ENCODE measurements at places on chromosomes 1 and 21. TPM values are rescaled to one million over a fixed set of nuclear protein-coding genes. Genes with fewer than 3 reads are reported as not detected.

Gene UBE2U
- total RNA-seq = not detected

Gene PIGV
- total RNA-seq = 11.2 TPM

Gene KCNA2
- total RNA-seq = not detected

- no peak for DNase-seq
Measured at GRCh38 chr21:38386967-38387366, 111.3 kb downstream of the ERG start.

GRCh38 chr1:115596080-115596780 lies 45.5 kb upstream of the VANGL1 start:
- DNase-seq = no peak

GRCh38 chr1:59446257-59446901 lies 149.5 kb downstream of the FGGY start:
- no peak for DNase-seq

DNA sequence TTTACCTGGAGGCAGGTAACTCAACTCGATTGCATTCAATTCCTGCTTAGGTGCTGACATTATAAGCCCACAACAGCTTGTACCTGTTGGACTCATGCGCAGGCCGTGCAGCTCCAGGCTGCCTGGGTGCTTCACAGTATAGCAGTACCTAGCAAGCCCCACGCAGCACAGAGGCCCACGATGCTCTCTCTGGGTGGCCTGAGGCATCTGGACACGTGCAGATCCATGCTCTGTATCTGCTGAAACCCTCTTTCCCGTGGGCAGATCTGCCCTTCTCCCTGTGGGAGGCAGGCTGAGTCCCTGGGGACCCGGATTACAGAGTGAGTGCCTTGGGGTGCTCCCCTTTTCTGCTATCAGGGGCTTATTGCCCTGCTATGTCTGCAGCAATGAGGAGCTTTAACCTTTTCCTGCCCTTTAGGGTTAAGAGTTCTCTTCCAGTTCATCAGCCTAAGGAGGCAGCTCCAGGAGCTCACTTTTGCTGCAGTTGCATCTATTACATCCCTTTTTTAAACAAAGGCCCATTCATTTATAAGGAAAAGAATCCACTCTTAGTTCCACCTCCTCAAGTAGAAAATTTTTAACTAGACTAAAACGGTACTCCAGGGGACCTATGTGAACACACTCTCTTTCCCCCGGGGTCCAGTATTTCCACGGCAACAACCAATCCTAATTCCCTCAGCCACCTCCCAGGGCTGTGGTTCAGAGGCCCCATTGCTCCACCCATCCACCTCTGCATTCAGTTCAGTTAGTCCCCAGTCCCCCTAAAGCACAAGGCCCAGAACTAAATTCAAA lies 19.3 kb downstream of the ITPKB start:
- no peak for DNase-seq

DNA sequence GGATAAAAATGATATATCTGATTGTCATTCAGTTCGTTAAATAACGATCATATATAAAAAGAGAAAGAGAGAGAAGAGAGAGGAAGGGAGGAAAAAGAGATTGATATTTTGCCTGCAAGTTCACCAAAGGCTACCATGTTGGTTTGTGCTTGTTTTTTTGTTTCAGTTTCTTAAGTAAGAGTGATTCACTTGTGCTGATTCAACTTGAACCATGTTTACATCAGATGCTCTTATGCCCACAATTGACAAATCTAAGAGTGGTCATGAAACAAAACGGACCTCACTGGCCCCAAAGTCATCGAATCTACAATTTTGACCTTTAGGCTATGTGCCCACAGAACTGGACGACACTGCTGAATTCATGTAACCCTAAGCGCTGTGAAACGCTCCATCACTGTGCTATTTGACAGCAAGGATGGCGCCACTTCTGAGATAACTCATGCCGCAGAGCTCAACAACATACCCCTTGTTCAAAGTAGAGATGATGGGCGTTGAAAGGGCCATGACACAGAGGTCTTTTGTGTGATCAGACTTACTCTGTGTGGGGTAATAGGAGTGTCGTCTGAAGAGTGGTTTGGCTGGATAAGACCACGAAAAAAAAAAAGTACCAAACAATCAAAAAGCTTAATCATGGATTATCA lies 481.4 kb downstream of the SETD4 start:
- no peak for DNase-seq

DNA sequence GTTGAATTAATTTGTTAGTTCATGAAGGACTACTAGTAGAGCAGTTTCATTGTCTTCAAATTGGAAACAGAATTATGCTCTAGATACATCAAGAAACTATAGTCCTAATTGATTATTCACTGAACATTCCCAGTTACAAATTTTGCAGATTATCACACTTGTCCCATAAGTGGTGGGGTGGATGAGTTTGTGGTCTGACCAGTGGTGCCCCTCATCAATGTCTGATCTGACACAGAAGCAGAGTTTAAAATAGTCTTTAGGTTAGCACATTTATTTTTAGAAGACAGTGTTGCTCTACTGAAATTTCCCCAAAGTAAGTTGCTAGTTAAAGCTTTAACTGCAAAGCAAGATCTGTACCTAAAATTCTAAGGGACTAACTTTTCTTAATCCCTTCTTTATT lies 42.9 kb downstream of the INKA2 start:
- DNase-seq = no peak

GRCh38 chr1:109622895-109623294 lies 3.3 kb downstream of the AMPD2 start:
- peak; percentile 51 for DNase-seq

DNA sequence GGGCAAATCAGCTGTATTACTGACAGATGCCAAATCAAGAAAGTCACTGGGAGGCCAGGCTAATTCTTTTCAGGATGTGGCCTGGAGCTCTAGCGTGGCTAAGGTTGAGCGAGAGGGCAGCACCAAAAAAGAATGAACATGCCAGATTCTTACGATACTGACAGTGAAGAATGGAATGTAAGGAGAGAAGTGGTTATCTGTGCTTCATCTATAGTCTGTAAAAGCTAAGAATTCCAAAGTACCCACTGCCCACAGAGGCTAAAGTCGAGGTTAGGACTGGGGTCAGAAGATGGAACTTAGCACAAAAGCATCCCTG lies 32.7 kb downstream of the TFAP2E start:
- DNase-seq = no peak

GRCh38 chr1:154151311-154151710 lies 3.6 kb downstream of the NUP210L start:
- no peak for DNase-seq

GRCh38 chr1:197859024-197859423 lies 43.4 kb upstream of the C1orf53 start:
- DNase-seq = no peak

DNA sequence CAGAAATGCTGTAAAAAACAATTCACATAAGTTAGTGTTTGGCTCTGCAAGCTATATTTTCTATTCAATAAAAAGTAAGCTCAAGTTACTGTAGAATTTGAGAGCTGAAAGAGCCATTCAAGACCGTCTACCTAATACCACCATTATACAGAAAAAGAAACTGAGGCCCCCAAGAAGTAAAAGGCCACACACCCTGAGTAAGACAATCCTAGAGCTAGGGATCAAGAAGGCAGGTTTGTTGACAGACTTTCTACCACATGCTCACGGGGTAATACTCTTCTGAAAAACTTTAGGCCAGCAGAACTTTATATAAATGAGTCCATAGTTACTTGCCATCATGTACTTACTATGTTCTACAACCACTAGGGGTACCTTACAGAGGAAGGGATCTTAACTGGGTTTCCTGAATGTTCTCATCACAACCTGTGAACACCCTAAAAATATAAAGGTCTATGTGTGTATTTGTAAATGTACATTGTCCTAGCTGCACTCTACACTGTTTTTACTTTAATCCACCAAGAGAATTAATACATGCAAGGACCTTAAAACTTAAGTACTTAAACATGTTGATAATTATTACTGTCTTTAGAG lies 2.7 kb downstream of the PSMG1 start:
- no peak for DNase-seq

DNA sequence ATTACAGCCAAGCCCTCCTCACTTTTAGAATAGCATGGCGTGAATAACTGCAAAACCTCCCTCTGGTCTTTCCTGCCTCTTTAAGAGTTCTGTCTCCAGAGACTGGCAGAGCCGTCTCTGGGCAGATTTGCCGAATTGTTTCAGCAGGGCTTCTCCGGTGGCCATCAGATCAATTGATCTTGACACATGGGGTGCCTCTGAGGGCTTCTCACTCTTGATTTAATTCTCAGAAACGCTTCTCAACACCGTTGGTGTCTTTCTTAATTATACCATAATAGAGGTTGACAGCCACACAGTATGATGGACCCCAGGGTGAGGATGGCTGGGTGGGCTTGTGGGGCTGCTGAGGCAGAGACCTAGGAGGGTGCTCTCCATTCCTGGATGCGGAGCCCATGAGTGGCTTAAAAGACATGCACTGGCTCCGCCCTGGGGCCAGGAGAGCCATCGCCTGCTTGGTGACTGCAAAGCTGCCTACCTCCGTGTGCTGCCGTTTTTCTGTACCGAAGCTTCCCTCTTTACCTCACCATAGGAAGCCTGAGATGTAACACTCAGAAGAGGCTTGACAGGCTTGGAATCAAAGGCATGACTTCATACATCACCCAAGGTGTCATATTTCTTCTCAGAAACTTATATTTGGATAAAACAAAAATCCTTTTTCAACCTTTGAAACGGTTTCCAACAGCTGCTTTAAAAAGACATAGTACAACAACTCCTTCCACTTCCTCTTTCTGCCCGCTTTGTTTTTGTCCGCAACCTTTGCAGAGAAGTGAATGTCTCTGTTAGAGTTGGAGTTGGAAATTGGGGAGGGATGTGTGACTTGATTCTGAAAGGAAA lies 82.9 kb downstream of the GALNT2 start:
- DNase-seq = no peak

DNA sequence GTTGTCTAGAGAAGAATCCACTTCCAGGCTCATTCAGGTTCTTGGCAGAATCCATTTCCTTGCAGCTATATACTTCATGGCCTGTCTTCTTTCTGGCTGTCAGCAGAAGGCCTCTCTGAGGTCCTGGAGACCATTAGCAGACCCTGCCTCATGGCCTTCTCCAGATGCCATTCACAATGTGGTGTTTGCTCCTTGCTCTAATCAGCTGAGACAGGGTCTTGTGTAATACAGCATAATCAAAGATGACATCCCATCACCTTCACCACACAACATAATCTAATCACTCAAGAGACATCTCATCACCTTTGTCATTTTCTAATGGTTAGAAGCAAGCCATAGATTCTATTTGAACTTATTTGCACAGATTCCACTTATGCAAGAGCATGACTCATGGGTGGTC lies 403.9 kb upstream of the LRRC7 start:
- no peak for DNase-seq

GRCh38 chr1:200909071-200909470 lies 14.4 kb downstream of the INAVA start:
- no peak for DNase-seq

- peak; percentile 8 for DNase-seq
Measured at GRCh38 chr1:169427081-169427641, at the start of gene CCDC181. Gene CCDC181, minus strand, starts transcription at chr1:169427474. Its CDS starts 2,547 bp downstream, at chr1:169424927.

- DNase-seq = no peak
Measured at GRCh38 chr1:53323316-53323715, 4.6 kb downstream of the LRP8 start.

DNA sequence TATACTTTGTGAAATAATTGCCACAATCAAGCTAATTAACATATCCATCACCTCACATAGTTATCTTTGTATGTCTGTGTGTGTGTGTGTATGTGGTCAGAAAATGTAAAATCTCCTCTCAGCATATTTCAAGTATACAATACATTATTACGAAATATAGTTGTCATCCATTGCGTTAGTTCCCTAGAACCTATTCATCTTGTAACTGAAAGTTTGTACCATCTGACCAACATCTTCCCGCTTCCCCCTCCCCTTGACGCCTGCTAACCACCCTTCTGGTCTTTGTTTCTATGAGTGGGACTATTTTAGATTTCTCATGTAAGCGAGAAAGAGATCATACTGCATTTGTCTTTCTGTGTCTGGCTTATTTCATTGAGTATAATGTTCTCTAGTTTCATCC lies 455.3 kb downstream of the KCNT2 start:
- no peak for DNase-seq

- DNase-seq = no peak
Measured at GRCh38 chr21:45839274-45839673, 142.3 kb upstream of the COL6A1 start.

DNA sequence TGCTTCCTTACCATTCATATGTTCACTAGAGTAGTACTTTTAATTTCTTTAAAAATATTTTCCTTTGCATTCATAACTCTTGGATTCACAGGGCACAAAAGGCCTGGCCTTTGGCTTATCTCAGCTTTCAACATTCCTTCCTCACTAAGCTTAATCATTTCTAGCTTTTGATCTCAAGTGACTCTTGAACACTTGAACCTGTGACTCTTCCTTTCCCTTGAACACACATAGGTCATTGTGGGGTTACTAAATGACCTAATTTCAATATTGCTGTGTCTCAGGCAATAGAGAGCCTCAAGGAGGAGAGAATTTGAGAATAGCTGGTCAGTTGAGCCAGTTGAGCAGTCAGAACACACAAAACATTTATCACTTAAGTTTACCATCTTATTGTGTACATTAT lies 49.9 kb downstream of the COL11A1 start:
- DNase-seq = no peak

- DNase-seq = no peak
Measured at GRCh38 chr1:235972311-235972689, 92.6 kb downstream of the NID1 start.

GRCh38 chr1:236524895-236525184 lies 1.1 kb downstream of the LGALS8 start:
- DNase-seq = no peak

DNA sequence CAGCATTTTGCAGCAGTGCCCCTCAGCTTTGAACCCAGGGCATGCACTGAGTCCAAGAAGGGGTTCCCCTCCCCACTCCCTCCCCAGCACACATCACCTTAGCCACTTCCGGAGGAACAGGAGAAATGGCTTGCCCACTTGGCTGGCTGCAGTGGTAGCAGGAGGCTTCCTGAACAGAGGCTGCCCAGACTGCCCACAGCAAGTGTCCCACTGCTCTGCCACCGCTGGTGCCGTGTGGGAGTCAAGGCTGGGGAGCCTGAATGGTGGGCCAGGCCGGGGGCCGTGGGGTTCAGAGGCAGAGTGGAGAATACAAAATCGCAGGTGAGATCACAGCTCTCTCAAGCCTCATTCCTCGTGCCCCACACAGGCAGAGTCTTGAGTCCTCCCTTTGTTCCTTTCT lies 34.5 kb downstream of the CD247 start:
- DNase-seq = no peak

DNA sequence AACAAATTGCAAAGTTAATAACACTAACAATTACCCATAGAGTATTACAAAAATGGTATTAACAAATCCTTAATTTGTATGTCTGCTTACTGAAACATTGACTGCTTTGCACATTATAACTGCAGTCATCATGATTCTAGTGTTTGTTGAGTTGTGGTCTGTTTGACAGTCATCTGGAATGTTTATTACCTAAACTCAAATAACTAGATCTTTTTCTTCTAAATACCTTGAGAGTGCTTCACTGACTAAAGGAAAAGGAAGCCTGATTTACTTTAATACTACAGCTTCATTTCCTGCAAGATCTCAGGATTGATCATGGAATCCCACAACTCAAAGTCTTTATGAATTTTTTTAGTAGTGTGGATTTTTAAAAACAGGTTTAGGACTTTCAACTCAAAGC lies 70.0 kb downstream of the HMCN1 start:
- DNase-seq = no peak

- DNase-seq = no peak
Measured at GRCh38 chr1:14810595-14811361, 212.3 kb downstream of the KAZN start.

All from K562 (cell line).